ENCODE measurements at places on chromosomes 11 and 22.

DNA sequence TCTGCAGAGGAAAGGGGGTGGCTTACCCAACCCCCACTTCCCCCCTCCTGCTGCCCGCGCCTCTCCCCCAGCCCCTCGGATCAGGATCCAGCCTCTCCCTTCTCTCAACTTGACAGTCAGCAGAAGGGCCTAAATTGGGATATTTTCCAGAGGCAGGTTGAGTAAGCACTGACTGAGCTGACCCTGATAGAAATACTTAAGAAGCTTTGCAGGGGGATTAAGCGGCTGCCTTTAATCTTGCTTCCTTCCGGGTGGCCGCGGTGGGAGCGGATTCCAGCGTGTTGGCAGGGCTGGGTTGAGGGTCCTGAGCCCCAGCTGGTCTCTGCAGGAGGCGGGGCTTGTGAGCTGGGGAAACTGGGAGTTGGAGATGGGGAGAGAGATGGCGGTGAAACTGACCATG, 445.2 kb downstream of the NTM start:
- DNase-seq: no peak

DNA sequence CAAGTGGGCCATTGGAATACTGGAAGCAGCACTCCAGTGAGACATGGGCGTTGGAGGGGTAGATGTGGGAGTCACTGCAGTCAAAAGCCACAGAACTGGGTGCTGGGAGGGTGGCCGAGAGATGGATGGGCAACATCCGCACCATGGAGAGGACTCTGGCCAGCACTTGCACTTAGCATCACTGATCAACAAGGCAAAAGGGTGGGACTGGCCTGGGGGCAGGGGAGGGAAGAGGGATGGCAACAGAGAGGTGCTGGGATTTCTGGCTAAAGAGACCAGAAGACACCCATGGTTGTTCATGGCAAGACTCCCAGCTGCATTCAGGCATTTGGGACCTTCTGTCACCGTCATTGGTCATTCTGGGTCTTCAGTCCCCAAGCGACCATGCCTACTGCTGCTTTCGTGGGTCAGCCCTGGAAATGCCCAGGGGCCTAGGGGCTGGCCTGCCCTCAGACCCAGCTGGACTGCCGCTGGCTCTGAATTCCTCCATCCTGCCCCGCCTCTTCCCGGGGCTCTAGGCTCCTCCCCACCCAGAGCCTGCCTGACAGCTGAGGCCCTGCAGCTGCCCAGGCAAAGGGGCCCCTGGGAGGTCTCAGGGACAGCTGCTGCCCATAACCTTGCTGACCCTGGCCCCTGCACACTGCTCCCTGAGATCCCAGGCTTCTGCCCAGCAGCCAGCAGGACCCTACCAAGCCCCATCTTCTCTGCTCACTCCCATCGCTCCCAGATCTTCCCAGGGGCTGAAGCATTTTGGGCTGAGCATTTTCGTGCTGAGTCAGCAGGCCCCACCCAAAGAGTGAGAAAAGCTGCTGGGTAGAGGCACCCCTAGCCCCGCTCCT, 13.0 kb upstream of the CDC42EP2 start:
- DNase-seq: no peak

DNA sequence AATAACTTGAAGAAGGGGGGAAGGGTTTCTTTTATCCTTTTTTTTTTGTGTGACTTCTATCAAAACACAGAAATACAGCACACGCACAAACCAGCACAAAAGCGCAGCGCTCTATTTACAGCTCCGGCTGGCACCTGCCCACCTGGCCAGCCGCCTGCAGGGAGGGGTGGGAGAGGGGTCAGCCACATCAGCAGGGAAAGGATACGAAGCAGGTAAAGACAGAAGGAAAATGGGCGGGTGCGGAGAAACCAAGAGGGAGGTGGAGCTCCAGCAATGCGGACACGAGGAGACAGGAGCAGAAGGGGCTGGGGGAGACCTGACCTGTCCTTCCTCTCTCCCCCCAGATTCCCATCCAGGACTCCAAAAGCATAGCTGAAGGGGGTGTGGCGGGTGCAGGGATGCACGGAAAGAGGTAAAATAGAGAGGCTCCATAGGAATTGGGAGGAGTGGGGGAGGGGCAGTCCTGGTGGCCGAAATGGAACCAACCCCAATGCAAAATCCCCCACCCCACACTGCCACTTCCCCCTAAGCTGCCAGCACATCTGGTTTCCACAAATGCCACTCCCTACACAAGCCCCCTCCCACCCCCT, 14.1 kb downstream of the CXCR5 start:
- no peak for DNase-seq

- no peak for DNase-seq
Measured at GRCh38 chr11:82004537-82005213, 729.0 kb downstream of the FAM181B start.

- no peak for DNase-seq
Measured at GRCh38 chr22:48429446-48430020, 1398.1 kb downstream of the BRD1 start.

DNA sequence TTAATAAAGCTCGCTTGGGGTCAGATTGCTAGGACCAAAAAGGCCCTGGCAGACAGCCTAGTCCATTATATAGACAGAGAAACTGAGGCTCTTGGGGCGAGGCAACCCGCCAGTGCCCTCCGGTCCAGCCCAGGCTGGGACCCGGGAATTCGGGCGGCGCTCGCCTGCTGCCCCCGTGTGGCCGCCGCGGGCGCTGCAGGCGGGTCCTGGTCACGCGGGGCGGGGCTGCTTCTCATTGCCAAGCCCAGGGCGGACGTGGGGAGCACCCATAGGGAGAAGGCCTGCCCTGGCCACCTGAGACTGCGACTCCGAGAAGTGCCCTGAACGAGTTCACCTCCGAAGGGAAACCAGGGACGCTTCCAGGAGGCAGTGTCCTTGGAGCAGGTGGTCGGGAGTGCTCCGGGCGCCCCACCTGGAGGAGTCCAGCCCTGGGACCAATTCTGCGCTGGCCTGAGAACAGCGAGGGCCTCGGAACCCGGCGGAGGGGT, 36.0 kb upstream of the CSNK1E start:
- peak; percentile 5 for DNase-seq

DNA sequence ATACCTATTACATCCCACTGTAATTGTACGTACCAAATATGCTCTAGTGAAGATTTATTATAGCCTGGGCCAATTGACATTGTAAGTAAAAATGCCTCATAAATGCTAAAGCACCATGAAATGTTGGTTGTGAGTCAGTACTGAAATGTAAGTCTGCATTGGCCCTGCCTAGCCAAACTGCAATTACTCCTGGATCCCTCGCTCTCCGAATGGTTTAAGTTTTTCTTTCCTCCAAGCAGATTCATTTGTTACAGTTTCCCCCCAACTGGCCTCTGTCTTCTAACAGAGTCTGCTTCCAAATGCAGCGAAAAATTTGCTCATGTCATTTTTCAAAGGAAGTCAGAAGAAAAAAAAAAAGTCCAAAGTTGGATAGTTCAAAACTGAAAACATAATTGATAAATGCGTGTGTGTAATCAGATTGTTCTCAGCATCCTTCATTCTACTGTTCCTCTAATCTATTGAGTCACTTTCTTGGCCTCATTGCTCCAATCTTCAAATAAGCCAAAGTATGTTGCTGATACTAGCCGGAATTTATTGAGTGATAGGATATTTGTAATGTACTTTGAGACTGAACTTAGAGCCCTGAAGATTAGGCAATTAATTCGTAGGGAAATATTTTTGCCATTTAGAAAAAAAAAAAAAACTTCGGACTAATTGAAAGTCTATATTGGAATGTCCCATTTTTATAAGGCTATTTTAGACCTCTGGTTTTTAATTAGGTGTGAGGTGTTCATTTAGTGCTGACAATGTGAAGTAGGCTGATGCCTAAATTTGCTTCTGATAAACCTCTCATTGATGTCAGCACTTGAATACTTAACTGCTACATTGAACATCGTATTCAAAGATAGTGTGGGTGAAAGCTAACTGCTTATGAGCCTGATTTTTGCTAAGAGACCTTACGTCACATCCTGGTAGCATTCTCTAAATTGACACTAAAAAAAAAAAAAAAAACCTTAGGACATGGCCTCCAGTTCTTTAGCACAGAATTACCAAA, 93.4 kb downstream of the WT1 start:
- DNase-seq: no peak

Measured in GOT3 (cell line).